ENCODE measurements at places on chromosomes 7 and 10.

DNA sequence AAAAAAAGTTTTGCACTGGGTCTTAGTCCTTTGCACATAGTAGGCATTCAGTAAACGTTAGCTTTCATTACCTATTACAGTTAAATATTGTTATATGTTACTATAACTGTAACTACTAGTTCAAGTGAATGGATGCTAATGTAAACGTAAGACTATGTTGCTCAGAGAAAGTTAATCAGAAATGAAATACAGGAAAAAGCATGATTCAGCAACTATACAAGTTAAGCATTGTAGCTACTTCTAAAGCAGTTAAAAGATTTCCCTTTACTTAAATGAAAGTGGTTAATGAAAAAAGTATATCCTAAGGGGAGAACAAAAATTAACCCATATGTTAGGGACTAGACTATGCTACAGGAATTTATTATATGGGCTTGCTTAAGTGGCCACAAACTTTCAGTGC is 121.2 kb downstream of the SKAP2 start:
- DNase-seq: no peak

DNA sequence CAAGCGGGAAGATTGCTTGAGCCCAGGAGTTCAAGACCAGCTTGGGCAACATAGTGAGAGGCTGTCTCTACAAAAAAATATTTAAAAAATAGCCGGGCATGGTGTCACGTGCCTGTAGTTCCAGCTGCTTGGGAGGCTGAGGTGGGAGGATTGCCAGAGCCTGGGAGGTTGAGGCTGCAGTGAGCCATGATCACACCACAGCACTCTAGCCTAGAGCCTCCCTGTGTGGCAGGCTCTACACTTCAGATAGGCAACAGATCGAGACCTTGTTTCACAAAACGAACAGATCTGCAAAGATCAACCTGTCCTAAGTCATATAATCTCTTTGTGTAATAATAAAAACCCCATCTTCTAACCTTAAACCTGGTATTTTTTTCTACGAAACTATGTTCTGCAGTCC is 76.8 kb downstream of the PTEN start:
- no peak for DNase-seq

DNA sequence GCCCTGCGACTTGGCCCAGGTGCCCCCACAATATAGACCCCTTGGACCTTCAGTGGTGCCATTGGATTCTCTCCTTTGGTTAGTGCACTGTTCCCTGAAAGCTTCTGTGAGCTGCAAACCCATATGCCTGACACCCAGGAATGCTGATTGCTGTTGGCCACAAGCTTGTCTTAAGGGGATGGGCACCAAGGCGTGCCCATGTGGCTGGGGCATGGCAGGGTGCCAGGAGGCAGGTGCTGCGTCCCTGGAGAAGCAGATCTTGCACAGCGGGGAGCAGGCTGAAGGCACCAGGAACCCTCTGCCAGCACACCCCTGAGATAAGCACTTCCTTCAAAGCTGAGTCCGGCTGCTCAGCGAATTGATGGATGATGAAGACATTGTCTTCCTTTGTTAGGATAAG is 411.8 kb downstream of the SDK1 start:
- no peak for DNase-seq

DNA sequence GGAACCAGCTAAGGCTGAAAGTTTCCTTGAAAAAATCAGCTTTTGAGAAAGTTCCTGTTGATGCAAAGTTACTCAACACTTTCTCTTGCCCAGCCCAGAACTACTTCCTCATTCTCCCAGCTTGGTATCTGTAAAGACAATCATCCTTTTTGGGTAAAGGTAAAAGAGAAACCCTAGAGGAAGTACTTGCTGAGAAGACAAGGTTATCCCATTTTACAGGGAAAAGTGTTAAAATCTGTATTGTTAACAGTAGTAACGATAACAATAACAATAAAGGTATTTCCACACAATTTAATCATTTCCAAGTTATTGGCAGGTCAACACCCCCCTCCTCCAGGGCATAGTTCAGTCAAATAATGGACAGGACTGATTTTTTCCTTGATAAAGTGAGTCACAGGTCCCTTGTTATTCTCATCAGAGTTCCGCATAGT is 2.4 kb downstream of the ALOX5 start:
- no peak for DNase-seq

GRCh38 chr7:156816943-156817572 is 75.9 kb downstream of the LMBR1 start:
- no peak for DNase-seq

DNA sequence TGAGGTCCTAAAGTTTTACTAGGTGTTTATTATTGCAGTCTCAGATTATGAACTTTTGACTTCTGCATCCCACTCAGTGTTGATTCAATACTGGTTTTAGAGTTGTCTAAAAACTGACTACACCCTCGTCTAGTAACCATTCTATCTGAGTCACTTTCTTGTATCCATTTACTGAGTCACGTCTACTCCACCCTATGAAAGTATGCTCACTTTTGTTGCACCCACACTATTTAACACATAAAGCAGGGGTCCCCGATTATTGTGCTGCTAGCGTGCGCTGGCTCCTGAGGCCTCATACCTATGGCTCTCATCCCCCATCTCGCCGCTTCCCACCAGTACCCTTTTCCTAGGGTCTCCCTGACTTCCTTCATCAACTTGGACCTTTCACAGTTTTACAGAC is 2.0 kb downstream of the SAMD9 start:
- no peak for DNase-seq

DNA sequence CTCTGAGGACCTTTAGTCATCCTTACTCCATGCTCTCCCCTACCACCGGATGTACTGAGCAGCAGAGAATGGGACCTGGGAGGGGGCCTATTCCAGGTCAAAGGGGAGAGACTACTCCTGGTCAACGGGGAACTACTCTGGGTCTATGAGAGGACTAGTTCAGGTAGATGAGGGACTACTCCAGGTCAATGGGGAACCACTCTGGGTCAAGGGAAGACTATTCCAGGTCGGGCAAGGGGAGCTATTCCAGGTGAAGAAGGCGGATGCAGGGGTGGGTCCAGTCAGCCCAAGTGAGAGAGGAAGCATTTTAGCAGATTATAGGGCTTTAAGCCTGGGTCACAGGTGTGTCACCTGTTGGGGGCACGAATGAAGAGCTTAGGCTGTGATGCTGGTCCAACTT is 35.4 kb downstream of the CCM2 start:
- DNase-seq: no peak

DNA sequence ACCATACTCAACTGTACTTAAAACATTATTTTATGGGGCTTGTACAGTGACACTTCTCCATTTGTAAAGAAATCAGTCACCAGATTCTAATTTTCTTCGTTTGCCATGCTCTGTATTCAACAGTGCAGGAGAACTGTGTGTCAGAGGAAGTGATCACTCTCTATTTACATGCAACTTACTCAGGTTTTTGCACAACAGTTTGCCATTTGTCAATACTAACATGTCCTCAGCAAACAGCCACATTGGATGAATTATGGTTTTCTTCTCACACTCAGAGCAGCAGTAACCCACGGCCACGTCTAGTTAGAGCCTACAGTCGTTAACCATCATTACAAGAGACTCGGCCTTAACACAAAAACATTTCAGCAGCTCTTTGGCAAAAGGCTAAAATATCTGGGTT is 69.2 kb upstream of the SP4 start:
- no peak for DNase-seq

DNA sequence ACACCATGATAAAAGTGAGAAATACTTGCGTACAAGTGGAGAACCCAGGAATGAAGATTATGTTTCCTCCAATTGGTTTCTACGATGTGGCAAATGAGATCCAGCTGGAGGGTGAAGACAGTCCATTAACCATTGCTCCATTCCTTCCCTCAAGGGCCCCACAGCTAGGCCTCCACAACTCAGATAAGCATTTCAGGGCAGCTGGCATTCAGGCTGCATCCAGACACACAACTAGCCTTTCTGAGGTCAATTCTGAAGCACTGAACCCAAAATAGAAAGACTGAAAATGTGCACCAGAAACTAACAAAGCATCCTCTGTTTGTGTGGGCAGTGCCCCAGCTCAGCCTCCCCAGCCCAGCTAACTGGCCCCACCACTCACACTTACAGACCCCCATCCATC is 94.8 kb downstream of the GSAP start:
- DNase-seq: no peak

DNA sequence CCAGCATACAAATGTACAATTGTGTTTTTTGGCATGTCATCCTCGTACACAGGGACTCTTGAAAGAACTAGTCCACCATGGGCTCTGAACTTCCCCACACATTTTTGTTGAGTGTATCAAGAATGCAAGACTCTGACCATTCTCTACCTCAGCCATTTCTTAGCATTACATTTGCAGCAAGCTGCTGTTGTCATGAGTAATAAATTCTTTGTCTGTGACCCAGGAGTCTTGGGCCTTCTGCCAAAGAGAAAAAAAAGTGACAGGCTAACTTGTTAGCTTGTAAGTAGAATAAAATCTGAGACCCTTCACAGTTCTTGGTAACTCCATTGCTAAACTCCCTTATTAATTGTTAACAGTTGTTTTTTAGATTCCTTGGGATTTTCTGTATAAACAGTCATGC is 542.3 kb upstream of the MBL2 start:
- DNase-seq: no peak

GRCh38 chr7:129401967-129402860 is 32.0 kb upstream of the STRIP2 start:
- peak; percentile 29 for DNase-seq

GRCh38 chr10:72895236-72895850 is 1.8 kb downstream of the OIT3 start:
- no peak for DNase-seq

- peak; percentile 24 for DNase-seq
Observed at GRCh38 chr10:50367732-50368131, 116.4 kb upstream of the ASAH2 start.

DNA sequence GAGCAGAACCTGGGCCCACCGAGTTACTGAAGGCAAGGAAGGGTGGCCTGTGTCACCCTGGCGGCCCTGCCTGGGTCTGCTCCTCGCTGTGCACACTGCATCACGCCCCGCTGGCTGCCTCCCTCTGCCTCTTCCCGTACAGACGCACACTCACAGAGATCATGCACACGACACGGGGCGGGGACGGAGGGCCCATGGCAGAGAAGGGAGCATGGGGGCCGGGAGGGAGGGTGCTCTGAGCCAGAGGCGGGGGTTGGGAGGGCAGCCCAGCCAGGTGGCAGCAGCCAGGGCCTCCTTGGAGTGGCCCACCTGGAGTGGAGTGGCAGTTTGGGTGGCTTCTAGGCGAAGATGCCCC is 16.6 kb downstream of the BUD23 start:
- no peak for DNase-seq

DNA sequence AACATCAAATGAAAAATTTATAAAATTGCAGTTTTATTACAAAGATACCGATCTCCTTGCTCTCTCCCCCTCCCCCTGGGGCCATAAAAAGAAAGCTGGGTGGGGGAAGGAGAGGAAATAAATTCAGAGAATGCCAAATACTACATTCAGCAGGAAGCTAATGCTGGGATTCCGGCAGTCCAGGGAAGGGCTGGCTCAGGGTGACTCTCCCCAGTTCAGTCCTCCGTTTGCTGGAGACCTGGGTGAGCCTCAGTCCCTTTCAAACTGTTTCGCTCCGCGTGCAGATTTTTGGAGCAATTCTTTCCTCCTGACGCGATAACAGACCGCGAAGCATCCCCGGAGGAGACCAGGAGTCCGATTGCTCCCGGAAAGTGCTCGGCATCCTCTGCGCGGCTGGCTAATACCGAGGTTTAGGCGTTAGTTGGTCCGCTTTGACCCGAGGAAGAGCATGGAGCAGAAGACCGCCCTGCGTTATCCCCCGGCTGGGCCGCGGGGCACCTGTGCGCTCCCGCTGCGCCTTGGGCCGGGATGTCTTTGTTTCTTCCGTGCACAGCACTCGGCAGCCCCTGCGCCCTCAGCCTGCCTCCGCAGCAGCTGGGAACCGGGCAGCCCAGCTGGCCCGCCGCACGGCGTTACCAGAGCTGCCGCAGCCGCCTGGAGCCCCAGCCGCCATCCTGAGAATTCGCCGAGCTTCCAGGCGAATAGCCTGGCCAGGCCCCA is 3.9 kb upstream of the HOXA2 start:
- no peak for DNase-seq

- no peak for DNase-seq
Observed at GRCh38 chr7:124275411-124275810, 242.5 kb upstream of the TMEM229A start.

DNA sequence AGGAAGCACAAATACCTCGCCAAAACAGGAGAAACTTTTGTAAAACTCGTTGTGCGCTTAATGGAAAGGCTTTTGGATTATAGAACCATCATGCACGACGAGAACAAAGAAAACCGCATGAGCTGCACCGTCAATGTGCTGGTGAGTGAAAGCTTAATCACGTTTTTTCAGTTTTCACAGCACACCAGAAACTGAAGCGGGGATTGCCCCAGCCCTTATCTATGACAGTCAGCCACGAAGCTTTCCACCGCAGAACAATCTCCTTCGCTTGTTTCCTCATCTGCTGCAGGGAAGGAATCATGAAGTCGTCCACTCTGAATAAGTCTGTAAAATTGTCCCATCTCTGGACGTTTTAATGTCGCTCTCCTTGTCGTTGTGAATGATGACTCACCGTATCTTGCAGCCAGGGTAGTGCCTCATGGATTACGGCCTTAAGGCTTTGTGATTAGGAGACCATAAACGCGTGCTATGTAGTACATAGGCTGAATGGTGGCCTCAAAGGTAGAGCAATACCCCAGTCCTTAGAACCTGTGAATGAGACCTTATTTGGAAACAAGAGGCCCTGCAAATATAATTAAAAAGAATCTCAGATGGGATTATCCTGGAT is 174.9 kb upstream of the NPS start:
- no peak for DNase-seq

DNA sequence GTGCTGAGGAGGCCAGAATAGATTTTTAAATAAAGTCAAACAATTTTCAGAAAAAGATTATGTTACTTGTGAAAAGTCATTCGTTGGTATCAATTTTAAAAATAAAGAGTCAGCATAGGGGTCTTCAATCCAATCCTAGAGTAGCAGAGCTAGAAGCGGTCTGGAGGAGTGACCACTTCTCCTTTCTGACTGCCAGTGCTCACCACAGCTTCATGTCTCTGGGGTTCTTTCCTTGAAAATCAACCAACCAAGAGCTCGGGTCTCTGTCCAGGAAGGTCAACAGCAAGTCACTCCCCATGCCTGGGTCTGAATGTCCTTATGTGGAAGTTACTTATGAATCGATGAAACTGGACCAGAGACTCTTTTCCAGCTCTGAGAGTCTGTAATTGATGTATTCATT is 14.3 kb downstream of the PTPRN2 start:
- DNase-seq: no peak

GRCh38 chr7:137519947-137520346 is 176.4 kb upstream of the PTN start:
- DNase-seq: no peak
